AG09319 (cell line): ENCODE measurements at places on chromosomes 6 and 20.
A peak's percentile ranks its signal among the peaks of the same experiment; 100 is the strongest.

- peak; percentile 64 for DNase-seq
These were observed 164.1 kb downstream of the RNF144B start for GRCh38 chr6:18551228-18551627.

GRCh38 chr6:138509371-138509770 is 10.1 kb upstream of the NHSL1 start:
- no peak for DNase-seq

- DNase-seq = no peak
These were observed at the start of gene SEL1L2 for GRCh38 chr20:13990465-13990864. Gene SEL1L2 (minus strand): TSS chr20:13990614. CDS start chr20:13990534, 80 bp downstream.

GRCh38 chr20:36736451-36737182 is 9.3 kb downstream of the NDRG3 start:
- no peak for DNase-seq

GRCh38 chr6:107704347-107705013 is 119.6 kb downstream of the SCML4 start:
- DNase-seq = no peak

DNA sequence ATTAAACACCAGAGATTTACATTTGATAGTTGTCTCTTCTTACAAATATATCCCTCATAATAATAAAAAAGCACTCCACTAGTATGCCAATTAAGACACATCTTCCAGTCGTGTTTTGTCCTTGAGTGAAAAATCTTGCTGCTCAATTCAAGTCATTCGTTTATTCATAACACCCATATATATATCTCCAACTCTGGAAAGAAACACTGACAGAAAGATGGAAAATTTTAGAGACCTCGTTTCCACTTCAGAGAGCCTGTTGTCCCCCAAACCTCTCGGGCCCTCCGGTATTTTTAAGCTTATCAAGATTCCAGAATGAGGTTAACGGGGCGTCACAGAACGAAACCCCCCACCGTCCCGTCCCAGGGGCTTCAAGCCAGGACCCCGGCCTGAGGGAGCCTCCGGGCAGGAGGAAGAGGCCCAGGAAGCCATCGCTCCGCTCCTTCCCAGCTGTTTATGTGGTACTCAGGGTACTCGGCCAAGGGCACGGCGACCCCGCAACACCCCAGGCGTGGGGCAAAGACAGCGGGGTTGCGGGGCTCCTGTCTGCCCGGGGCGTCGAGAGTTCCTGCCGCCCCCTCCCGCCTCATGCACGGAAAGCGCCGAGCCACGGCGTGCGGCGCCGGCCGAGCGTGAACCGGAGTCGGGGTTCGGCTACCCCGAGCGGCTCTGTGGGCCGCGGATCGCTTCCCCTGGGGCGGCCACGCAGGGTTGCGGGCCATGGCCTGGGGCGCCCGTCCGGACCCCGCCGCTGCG is 623 bp upstream of the SNX9 start:
- DNase-seq = no peak

DNA sequence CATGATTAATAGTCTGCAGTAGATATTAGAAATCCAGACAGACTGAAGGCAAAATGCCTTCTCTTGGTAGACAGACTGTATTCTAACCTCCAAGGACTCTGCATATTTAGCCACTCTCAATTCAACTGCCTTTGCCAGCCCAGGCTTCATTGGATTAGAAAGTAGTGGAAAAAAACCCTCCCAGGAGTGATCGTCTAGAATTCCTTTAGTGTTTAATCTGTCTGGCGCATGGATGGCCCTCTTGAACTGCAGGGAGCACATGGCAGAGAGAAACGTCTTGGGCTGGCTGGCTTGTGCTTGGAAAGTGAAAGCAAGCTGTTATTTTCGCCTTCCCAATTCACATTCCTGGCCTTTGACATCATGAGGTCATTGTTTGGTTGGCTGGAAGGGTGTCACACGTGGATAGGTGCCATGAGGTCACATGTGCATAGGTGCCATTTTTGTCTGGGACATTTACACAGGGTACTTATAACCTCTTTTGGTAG is 30.9 kb upstream of the NEDD9 start:
- peak; percentile 39 for DNase-seq

GRCh38 chr6:123770247-123770949 is 33.3 kb upstream of the NKAIN2 start:
- no peak for DNase-seq

DNA sequence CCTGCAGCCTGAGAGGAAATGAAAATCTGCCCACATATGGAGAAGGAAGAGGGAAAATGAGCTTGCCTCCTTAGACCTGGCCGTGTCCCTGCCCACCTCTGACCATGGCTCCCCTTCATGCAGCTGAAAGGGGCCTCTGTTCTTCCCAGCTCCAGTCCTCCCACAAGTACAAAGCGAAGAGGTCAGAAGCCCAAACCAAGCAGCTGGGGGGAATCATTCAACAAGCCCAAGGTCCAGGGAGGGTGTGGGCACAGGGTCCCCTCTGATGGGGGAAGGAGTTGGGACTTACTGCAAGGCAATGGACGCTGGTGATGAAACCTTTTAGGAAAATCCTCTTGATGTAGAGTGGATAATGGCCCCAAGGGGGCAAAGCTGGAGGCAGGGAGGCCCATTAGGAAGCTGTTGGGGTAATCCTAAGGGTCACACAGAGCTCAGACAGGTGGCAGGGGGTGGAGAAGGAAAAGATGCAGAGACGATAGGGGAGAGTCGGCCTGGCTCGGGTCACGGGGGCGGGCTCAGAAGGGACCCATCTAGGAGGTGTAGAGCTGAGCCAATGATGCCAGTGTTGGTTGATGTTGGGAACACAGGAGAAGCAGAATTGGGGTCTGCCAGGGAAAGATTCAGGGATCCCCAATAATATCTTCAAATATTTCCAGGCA is 16.1 kb upstream of the GRM4 start:
- DNase-seq = no peak

- no peak for DNase-seq
These were observed 41.3 kb downstream of the SESN1 start for GRCh38 chr6:109053336-109053735.

DNA sequence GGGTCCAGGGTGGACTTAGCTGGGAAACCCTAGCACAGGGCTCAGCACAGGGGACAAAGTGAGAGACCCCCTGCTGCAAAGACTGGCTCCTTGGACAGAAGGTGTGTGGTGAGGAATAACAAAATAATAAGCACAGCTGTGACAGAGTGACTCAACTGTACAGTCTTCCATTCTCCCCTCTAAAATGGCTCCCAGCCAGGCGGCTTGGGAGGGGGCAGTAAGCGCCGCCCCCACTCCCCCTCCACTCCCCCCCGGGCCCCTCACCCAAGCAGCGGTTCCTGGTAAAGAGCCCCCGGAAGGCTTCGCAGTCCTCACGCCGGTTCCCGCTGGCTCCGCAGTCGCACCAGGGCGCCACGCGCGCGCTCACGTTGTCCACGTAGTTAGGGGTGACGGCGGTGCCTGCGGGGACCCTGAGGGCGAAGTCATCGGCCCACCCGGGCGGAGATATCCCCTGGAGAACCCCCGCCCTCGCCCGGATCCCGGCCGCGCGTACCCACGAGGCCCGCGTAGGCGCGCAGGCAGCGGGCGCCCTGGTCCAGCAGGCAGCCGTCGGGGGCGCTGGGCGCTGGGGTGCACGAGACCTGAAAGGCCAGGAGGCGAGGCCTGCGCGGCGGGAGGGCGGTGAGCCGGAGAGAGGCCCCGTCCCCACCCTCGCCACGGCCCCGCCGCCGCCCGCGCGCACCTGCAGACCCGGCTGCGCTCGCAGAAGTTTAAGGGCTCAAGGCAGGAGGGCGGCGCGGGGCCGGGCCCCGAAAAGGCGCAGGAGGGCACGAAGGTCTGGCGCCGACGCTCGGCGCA is 2.7 kb downstream of the GFRA4 start:
- DNase-seq = no peak

- DNase-seq = no peak
These were observed 3.5 kb upstream of the DEFB110 start for GRCh38 chr6:50025258-50025657.

- no peak for DNase-seq
These were observed 280.4 kb downstream of the ALDH8A1 start for GRCh38 chr6:134669485-134669884.

DNA sequence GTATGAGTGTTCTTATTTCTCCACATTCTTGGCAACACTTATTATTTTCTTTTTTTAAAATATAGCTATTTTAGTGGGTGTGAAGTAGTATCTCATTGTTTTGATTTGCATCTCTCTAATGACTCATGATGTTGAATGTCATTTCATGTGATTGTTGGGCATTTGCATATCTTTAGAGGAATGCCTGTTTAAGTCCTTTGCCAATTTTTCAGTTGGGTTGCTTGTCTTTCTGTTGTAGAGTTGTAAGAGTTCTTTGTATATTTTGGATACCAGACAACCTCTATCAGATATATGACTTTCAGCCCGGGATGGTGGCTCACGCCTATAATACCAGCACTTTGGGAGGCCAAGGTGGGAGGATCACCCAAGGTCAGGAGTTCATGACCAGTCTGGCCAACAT is 5.1 kb upstream of the POPDC3 start:
- DNase-seq = no peak

DNA sequence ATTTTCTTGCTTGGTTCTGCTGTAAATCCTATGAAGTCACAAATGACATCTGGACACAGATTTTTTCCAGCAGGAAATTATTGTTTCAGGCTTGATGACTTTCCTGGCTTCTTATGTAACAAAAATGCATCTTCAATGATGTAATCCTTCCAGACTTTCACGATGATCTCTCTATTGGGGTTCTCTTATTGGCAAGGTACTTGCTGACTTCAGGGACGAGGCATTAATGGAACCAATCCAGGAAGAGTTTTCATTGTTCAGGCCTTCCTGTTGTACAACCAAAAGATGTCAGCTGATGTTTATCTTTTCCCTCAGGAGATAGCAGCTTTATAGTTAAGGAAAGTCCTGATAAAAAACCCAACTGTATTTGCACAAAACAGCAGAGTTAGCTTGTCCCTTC is 118.5 kb upstream of the MMS22L start:
- DNase-seq = no peak

GRCh38 chr6:42369568-42369967 is 82.2 kb downstream of the TRERF1 start:
- DNase-seq = no peak

DNA sequence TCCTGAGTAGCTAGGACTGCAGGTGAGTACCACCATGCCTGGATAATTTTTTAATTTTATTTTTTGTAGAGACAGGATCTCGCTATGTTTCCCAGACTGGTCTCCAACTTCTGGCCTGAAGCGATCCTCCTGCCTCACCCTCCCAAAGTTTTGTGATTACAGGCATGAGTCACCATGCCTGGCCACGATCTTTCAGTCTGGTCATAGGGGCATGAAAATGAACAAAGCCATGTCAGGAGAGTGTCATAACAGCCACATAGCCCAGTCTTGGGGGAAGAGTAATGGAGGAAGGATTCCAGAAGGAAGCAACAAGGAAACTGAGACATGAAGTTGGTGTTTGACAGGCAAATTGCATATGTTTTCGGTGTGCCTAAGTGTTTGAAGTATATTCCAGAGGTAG is 17.0 kb upstream of the SNX3 start:
- no peak for DNase-seq

- peak; percentile 0 for DNase-seq
These were observed at the start of gene MUC22 for GRCh38 chr6:31010393-31011060. Gene MUC22 (plus strand): TSS chr6:31010474. CDS start chr6:31010707, 233 bp downstream.
